ENCODE measurements at places on chromosomes 6 and 20.

- DNase-seq = no peak
Observed at GRCh38 chr6:38479331-38479730, 160.4 kb downstream of the BTBD9 start.

GRCh38 chr6:73782911-73783310 is 86.9 kb downstream of the CD109 start:
- DNase-seq = no peak

- DNase-seq = no peak
Observed at GRCh38 chr6:75349262-75349984, 64.8 kb upstream of the TMEM30A start.

GRCh38 chr6:105680131-105680530 is 277.2 kb upstream of the PREP start:
- no peak for DNase-seq

GRCh38 chr6:75498862-75499261 is 5.3 kb upstream of the FILIP1 start:
- no peak for DNase-seq

GRCh38 chr6:140921366-140922226 is 1211.1 kb upstream of the GJE1 start:
- DNase-seq = no peak

DNA sequence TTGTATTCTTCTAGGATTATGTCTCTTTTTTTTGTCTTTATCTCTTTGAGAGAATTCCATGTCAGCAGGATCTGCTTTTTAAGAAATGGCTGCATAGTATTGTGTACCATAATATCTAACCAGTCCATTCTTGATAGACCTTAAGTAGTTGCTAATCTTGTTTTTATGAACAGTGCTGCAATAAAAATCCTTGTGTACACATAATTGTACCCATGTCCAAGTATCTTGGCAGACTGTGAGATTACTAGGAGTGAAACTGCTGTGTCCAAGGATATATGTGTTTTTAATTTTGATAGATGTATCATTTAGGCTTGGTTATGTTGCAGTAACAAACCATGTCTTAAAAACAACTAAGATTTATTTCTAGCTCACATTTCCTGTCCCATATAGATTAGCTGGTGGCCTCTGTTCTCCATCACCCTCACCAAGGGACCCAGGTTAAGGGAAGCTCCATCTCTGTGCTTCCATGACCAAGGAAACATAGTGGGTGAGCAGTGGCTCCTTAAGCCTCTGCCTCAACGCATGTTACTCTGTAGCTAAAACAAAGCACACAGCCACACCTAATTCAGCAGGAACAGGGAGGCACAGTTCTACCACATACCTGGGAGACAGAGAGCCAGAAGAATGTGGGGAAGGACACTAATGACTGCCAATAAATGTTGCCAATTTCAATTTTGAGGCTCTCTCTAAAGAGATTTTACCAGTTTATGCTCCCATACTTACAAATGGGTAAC is 12.1 kb upstream of the SUMO4 start:
- no peak for DNase-seq

DNA sequence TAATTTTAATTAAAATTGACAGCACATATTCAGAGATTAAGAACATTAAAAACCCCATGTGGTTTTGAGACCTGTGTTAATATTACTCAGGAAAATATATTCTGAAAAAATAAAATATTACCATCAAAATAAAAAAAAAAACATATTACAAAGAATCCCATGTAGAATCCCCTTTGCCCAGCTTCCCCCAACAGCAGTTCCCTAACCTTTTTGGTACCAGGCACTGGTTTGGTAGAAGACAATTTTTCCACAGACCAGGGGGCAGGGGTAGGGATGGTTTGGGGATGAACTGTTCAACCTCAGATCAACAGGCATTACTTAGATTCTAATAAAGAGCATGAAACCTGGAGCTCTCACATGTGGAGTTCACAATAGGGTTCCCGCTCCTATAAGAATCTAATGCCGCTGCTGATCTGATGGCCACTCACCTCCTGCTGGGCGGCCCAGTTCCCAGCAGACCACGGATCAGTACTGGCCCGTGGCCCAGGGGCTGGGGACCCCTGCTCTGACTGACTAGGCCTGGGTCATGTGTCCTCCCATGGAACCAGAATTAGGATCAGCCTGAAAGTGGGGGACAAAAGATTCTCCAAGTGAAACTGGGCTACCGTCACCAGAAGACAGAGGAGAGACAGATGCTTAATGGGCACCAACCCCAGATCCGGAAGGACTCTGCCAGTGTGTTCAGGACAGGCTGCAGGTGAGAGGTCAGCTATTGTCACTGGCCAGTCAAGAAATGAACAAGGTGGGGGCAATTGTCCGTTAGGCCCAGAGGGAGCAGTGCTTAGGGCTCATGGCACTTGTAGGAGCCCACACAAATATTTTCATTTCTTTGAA is 235.5 kb downstream of the PREX1 start:
- no peak for DNase-seq

DNA sequence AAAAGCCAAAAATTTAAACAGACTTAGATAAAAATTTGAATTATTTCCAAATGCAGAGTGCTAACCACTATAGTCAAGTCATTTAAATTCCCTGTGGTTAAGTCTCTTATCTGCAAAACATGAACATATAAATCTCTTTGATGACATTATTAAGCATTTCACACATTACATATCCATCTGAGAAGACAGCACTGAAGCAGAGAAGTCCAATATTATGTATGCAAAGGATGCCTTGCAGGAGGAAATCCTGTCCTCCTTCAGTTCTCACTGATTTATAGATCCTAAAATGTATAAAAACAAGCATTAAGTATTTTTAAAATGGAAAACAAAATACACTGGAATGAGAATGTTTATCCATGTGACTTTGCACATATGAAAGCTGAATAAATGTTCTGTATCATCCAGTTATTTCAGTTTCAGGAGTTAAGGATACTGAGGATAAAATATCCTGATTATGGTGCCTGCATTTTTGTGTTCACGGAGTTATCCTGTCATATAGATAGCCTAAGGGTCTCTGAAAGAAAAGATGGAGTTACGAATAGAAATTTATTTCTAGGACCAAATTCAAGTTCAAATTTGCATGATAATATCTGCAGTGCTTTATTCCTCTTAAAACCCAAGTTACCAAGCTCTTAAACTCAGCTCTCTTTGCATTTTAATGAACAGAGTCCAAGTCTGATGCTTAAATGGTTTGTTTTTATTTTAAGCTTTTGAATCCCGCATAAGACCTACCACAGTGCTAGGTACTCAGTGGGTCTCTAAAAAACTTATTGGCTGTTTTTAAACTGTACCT is 145.4 kb downstream of the PRKN start:
- no peak for DNase-seq

DNA sequence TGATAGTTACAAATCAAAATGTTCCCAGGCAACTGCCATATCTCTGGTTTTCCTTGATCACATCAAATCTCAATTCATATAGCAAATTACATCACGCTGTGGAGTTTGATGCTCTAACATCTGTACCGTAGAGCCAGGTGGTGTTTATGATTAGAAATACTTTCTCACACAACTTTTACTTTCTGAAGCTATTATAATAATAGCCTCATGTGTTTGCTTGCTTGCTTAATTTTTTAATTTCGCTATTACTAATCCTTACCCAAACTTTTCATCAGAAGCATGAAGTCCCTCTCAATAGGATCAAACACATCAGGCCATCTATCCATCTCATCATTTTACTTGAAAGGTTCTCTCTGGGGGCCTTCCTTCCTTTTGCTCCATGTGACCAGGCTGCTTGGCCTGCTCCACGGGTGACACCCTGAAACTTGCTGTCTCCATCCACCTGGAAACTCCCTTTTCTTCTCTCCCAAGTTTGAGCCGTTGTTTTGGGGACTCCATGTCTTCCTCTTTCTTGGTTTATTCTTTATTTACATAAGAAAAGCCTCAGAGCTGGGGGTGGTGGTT is 75.4 kb downstream of the ADAT2 start:
- DNase-seq = no peak

- DNase-seq = no peak
Observed at GRCh38 chr20:22861231-22861980, 173.7 kb upstream of the SSTR4 start.

DNA sequence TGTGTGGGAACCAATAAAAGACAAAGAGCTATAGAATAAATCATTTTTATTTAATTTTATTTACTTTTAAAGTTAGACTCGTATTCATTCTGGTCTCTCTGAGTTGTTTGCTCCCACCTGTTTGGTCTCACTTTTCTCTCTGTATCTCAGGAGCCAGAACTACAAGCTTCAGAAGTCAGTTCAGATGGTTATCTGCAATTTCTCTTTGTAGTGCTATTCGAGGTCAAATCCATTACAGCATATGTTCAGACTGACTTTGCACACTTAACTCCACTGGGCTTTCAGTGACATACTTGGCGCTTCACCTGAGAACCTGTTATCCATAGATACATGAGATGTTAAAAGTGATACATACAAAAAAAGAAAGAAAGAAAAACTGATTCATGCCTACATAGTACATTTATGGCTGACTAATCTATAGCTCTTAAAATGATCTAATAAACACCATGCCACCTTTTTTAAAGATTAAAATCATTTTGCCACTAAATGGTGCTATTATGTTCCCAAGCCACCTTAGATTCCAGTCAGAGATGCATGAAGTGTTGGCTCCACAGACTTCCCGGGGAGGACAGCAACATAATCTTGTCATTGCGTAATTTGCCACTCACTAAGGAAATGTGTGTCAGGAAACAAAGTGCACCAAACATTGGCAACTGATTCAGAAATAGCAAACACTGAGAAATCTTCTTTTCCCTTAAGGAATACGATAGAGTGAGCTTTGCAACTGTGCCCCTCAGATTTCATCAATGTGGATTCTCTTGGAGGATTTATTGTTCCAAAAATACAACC is 396.7 kb downstream of the HACE1 start:
- DNase-seq = no peak

GRCh38 chr6:13384966-13385365 is 56.6 kb upstream of the TBC1D7 start:
- DNase-seq = no peak

GRCh38 chr20:37395921-37396415 is 50.0 kb downstream of the SRC start:
- DNase-seq = no peak

DNA sequence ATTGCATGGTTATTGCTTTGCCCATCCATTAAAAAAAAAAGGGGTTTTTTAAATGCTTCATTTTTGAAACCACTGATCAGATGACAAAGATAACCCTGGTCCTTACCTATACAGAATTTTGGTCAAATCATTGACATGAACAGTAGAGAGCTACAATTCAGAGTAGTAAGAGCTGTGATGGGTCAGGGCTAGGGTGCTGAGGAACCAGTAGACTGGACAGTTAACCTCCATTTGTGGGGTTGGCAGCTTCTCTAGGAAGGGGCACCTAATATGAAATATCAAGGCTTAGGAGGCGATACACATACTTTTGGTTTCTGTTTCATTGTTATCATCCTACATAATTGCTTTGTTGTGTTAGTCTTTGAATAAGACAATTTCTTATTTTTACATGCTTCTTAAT is 55.1 kb downstream of the ORC3 start:
- DNase-seq = no peak

- DNase-seq = no peak
Observed at GRCh38 chr6:28139860-28140543, 1.7 kb upstream of the ZKSCAN8 start.

- no peak for DNase-seq
Observed at GRCh38 chr6:111573131-111573883, 32.4 kb downstream of the TRAF3IP2 start.

DNA sequence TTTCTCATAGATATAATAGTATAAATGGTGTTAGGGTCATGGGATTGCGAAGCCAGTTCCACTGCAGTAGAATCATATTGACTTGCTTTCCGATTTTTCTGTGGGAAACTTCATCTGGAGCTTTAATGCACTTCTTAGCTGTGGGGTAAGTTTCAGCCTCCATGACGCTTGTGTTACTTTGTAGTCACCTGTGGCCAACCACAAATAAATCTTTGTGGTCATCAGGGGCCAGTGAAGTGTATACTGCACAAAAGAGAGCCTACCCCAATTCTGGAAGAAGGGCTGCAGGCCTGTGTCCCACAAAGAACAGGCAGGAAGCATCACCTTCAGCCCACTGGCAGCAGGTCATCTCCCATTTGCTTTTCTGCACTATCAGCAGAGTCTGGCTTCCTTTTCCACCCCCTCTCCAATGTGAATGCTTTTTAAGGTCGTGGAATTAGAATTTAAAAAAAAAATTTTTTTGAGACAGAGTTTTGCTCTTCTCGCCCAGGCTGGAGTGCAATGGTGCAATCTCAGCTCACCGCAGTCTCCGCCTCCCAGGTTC is 32.0 kb downstream of the MTHFD1L start:
- no peak for DNase-seq

GRCh38 chr20:24305371-24305770 is 164.1 kb upstream of the SYNDIG1 start:
- DNase-seq = no peak

DNA sequence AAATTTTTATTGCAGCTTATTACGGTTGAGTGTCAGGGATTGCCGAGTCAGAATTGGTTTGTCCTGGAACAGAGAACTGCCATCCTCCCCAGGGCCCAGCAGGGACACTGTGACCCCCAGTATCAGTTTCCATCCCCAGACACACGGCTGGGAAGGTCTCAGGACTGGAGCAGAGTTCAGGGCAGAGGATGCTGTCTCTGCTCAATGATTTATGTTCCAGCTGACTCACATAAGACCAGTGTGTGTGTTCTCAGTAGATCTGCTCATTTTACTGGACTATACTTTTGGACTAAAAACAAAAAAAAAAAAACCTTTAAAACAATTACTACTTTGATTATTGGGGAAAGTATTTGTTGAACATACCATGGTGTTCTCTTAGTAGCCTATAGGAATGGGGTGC is 44.2 kb downstream of the FNDC1 start:
- no peak for DNase-seq

DNA sequence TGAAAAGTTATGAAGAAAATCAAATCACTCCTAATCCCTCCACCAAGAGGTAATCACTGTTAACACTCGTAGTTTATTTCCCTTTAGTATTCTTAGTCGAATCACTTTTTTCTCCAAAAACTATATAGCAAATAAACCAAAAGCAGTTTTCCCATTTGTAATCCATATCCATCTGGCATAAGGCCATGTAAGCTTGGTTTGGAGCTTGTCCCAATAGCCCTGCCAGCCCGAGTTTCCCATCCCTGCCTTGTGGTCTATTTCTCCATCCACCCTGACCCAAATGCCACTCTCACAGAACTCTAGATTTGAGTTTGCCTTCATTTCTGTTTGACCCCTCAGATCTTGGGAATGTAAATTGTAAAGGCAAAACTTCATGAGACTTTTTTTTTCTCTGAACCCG is 71.8 kb upstream of the DSP start:
- DNase-seq = no peak

GRCh38 chr6:90490030-90490716 is 96.7 kb downstream of the MAP3K7 start:
- DNase-seq = no peak

Data from activated naive CD4-positive, alpha-beta T cell treated with anti-CD3 and anti-CD28 coated beads, Interleukin-2, amount 50 U/mL, for 16 hours (primary cell).